Left lung (tissue), 14 donors: ENCODE measurements at places on chromosomes 4 and X. TPM values are rescaled to one million over a fixed set of nuclear protein-coding genes. Genes with fewer than 3 reads are reported as not detected.

The CYTL1 gene
- polyA plus RNA-seq: 17.8 TPM

- DNase-seq: no peak
Measured at GRCh38 chrX:49661881-49662280, 33.9 kb downstream of the PAGE1 start.

DNA sequence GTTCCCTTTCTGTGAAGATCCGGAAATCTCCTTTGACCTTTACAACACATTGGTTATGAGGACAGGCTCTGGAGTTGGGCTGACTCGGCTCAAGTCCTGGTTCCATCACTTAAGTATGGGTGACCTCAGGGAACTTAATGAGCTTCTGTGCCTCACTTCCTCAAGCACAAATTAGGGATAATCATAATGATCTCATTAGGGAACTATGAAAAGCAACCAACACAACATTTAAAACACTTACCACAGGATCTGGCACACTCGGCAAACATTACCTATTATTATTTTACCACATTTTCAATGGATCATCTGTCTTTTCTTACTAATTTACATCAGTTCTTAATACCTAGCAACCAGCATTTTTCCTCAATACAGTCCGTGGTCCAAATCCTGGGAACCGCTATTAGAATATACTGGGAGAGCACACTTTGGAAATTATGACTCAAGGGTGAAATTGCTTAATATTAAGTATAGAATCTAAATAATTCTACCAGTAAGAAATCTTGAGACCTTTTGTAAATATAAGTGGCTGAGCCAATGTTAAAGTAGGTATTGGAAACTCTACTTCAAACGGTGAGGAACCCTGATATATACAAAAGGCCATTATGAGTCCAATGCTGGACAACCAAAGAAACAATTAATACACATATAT is 19.6 kb downstream of the ADGRA3 start:
- DNase-seq: no peak

DNA sequence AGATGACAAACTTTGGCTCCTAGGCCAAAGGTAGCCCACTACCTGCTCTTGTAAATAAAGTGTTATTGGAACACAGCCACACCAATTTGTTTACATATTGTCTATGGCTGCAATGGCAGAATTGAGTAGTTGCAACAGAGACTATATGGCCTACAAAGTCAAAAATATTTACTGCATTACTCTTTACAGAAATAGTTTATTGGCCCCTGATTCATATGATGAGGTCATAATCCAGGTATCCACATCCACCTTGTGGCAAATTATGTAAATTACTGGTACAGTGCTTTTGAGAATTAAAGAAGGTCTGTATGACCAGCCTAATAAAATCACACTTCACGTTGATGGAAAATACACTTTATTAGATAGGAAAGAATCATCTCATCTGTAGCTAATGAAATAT is 337.0 kb upstream of the DDX53 start:
- no peak for DNase-seq

DNA sequence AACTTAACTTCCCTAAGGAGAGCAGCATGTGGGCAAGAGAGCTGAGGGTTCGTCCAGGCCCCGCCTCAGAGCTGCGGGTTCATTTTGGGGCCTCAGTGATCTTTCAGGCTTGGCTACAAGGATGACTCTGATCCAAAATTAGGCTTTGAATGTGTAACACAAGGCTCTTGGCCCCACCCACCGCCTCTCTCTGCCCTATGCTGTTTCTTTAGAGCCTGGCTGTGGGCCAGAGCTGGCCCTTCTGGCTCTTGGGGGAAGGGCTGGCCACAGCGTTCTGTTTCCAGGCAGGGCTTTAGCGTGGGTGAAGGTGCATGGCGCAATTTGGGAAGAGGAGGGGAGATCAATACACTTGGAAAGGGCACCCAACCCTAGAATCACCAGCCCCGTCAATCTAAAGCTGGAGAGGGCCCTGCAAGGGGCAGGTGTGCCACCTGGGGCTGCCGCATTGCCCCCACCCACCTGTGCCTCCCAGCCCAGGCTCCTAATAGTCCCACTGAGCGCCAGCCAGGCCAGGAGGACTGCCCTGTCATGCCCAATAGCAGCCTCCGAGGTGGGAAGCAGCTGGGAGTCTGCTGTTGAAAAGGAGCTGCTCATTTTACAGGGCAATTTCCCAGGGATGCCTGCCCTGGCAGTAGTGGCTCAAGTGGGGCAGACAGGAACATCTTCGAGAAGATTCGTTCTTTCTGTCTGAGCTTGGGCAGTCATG is 84.5 kb upstream of the MAML3 start:
- peak; percentile 67 for DNase-seq

DNA sequence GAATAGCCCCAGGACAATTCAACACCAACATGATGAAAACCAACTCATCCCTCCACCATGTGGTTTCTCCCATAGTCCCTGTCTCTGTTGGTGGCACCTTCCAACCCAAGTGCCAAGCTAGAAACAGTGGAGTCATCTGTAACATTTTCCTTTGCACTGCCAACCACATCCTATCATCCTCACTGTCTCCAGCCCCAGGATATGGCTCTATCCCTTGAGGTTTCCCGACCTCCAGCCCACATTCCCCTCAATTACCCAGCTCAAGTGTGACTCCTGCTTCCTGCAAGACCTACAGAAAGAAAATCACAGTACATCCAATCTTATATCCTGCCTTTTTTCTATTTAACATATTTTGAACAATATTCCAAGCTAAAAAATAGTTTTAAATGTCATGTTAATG is 24.2 kb downstream of the PNMA6F start:
- no peak for DNase-seq

GRCh38 chrX:14505648-14506047 is 23.7 kb upstream of the GLRA2 start:
- DNase-seq: no peak

DNA sequence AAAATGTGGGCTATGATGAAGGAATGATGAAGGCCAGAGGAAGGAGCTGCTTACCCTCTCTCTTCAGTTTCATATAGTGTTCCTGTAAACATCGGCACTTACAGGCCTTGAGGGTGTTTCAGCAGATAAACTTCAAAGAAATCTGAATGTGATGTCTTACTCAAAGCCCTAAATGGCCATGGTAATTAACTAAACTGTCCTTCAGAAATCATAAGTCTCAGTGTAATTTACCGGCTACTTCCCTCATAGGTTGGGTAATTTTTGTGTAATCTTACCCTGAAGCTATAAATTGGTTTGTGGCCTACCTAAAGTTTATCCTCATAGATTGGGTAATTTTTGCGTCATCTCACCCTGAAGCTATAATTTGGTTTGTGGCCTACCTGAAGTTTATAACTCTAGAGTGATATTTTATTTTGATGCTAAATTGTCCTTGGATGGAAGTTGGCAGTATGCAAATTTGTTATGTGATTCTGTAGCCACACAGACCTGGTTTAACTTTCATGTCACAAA is 2700.3 kb downstream of the ARAP2 start:
- DNase-seq: no peak

- DNase-seq: no peak
Measured at GRCh38 chr4:161206528-161207080, 957.2 kb downstream of the FSTL5 start.
